ENCODE measurements at places on chromosomes 7 and 10.

- no peak for DNase-seq
These were observed 130.9 kb downstream of the RSU1 start for GRCh38 chr10:16686054-16686902.

- DNase-seq, result no peak
These were observed 10.8 kb upstream of the LIPA start for GRCh38 chr10:89262086-89263051.

GRCh38 chr10:18664841-18665478, 5.7 kb downstream of the ARL5B start:
- no peak for DNase-seq

- DNase-seq, result no peak
These were observed 48.4 kb downstream of the FRMD4A start for GRCh38 chr10:14282276-14282675.

GRCh38 chr10:79023240-79024162, 45.3 kb upstream of the ZMIZ1 start:
- no peak for DNase-seq

DNA sequence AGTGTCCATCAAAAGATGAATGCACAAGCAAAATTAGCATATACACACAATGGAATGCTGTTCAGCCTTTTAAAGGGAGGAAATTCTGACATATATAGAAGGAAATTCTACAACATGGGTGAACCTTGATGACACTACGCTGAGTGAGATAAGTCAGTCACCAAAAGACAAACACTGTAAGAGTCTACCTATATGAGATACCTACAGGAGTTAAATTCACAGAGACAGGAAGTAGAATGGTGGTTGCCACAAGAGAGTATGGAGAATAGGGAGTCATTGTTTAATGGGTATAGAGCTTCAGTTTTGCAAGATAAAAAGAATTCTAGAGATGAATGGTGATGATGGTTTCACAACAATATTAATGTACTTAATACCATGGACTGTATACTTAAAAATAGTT, 51.8 kb downstream of the HERC4 start:
- no peak for DNase-seq

DNA sequence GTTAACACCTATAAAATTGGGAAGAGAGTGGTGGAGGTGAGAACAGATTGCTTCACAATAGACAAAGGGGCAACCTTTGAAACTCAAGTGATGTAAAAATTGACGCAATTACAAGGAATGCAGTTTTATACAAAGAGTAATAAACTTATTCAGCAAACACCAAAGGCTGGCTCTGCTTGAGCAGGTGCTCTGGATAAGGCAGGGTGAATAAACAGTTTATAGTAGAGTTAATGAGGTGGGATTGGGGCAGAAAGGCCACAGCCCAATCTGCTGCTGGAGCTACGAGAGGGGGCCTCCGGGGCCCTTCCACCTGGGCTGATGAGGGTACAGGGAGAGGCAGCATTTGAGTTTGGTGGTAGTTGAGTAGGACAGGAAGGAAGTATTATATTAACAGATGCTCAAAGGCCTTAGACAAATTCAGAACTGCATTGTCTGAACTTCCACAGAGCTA, 6.0 kb downstream of the MUC12 start:
- DNase-seq, result no peak

- no peak for DNase-seq
These were observed 212.6 kb downstream of the PTPRN2 start for GRCh38 chr7:158375034-158375433.

GRCh38 chr10:130409931-130410330, 273.7 kb downstream of the GLRX3 start:
- DNase-seq, result no peak

GRCh38 chr7:45650404-45651394, 76.5 kb downstream of the ADCY1 start:
- no peak for DNase-seq

GRCh38 chr7:17302575-17303142, 4.2 kb downstream of the AHR start:
- DNase-seq, result no peak

DNA sequence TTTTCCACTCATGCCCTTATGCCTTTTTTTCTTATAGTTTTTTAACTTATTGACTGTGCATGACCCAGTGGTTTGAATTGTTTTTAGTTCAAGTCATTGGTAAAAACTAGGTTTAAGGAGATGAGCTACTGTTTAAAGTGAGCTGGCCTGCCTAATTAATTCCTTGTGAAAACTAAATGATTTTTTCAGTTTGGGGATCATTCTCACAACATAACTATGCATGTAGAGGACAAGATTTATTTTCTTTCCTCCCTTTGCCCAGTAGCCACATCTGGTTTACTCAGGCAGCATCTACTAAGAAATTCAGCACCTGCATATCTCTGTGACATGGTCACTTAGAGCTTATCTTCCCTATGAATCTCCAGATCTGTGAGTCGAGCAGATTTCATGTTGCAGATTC, 1.7 kb downstream of the ADO start:
- DNase-seq, result no peak

DNA sequence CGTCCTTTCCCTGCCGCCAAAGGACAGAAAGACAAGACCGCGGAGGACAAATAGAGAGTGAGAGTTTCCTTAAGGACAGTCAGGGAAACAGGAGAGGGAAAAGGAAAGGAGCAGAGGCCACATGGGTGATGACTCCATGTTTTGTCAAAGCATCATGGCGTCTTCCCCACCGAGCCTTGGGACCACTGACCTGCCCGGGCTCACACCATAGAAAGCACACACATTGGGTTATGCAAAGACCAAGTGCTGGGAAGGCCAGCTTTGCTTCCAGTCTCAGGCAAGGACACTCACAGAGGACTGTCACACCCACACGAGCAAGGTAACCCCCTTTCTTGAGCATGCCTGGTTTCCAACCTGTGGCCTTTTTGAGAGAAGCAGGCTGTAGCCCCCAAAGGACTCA, 23.3 kb upstream of the HABP2 start:
- no peak for DNase-seq

GRCh38 chr7:46909601-46910051, 672.3 kb downstream of the TNS3 start:
- DNase-seq, result no peak

- no peak for DNase-seq
These were observed 29.3 kb downstream of the DYNC2I1 start for GRCh38 chr7:158885624-158886023.

- DNase-seq, result no peak
These were observed 301.3 kb upstream of the BMPER start for GRCh38 chr7:33604056-33604455.

- DNase-seq, result no peak
These were observed 7.2 kb upstream of the ADAM22 start for GRCh38 chr7:87926581-87927461.

GRCh38 chr7:75599244-75599781, 107.2 kb downstream of the SPDYE5 start:
- DNase-seq, result no peak

- no peak for DNase-seq
These were observed 31.7 kb downstream of the NPS start for GRCh38 chr10:127580822-127581221.

GRCh38 chr10:91689731-91690168, 56.9 kb upstream of the PPP1R3C start:
- no peak for DNase-seq
